ENCODE measurements at places on chromosomes 6 and 20.

DNA sequence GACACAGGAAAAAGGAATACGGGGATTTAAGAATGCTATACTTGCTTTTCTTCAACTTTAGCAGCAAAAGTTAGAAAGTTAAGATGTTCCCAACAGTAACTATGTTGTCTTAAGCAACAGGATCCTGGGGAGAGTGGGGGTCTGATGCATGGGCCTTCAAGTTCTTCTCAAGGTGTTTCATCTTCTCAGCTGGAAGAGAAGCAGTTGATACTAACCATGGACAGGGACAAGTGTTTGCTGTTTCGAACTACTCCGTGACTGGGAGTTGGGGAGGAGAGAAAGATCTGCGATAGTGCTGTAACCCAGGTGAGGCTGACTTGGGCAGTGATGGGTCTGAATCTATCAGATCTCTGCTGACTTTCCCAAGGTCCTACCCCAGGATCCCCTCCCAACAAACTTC, 1.0 kb downstream of the OOEP start:
- DNase-seq: no peak

- no peak for DNase-seq
Observed at GRCh38 chr6:143005816-143006215, 54.9 kb upstream of the AIG1 start.

GRCh38 chr6:16688984-16689636, 72.2 kb downstream of the ATXN1 start:
- DNase-seq: no peak

GRCh38 chr20:41505184-41505583, 113.0 kb downstream of the CHD6 start:
- DNase-seq: no peak

DNA sequence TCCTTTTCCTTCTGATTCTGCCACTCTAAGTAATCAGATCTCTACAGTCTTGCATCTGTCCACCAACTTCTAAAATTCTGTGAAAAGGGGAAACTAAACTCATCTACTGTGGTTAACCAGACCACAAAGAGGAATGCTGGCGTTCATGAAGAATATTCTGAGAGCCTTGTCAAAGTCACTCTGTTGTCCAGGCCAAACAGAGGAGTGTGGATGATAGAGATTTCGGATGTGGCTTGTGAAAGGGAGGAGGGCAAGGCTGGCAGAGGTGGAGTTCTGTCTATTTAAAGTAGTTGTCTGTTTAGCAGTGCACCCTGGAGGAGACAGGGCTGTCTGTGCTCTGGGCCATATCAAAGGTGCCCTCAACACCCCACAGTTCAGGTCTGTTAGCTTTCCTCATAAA, 33.9 kb downstream of the CCN2 start:
- DNase-seq: no peak

GRCh38 chr20:8265588-8265987, 133.5 kb downstream of the PLCB1 start:
- DNase-seq: no peak

- no peak for DNase-seq
Observed at GRCh38 chr6:15001326-15001910, 244.5 kb upstream of the JARID2 start.

DNA sequence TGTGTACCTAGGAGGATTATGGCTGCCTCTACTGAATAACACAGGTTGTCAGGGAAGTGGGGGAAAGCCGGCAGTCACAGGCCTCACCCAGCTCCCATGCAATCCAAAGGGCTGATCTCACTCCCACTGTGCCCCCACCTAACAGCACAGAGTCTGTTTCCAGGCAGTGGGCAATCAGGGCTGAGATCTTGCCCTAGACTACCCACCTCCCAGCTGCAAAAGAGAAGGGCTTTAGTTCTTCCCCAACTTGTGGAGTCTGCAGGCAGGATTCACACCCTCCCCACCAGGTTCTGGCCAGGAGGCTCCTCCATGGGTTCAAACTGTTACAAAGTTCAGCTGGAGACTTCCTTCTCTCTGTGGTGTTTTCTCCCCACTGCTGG, 66.0 kb upstream of the OLIG3 start:
- no peak for DNase-seq

- no peak for DNase-seq
Observed at GRCh38 chr6:88367248-88367647, 201.1 kb upstream of the CNR1 start.

- DNase-seq: no peak
Observed at GRCh38 chr6:26224940-26225847, 138.0 kb downstream of the HFE start.

DNA sequence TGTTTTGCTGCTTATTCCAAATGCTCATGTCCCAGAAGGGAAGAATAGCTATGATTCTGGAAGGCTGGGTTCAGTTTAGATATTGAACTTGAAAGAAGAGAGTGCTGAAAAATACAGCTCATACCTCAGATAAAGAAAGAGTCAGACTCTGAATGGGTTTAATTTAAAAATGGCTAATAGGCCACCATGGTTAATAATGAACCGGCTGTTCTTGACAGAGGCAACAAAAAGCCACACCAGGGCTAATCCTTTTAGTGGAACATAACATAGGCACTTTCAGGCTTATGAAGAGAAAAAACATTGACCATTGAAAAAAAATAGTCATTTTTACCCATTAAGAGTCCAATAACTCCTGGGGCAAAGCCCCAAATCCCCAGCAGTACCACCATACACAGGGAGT, 59.4 kb downstream of the TNFRSF21 start:
- DNase-seq: no peak

DNA sequence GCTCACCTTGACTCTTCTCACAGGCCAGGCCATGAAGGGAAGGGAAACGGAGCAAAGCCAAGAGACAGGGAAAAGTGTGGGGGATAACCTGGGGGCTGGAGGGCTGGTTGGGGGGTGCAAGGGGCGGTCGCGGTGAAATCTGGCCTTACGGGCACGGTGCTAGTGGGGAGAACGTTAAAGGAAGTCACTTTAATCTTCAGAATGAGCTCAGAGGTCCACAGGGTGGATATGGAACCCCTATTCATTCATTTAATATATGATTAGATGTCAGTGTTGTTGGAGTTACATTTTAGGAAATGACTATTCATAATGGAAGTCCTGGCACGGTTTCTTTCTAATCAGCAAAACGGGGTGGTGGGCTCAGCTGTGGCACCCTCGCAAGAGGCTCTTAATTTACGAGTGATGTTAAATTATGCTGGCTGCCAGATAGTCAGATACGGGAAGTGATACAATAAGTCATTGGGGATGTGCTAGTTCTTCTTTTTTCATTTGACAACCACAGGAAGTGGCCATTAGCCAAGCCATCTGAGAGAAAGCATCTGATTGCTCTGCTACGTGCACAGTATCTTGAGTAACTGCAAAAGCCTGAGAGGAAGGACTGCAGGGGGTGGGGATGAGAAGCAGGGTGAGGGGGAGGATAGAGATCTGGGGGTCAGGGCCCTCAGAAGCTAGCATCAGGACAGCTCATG, 253.0 kb downstream of the QKI start:
- DNase-seq: no peak

GRCh38 chr6:15246666-15247499, 1.0 kb downstream of the JARID2 start:
- no peak for DNase-seq

DNA sequence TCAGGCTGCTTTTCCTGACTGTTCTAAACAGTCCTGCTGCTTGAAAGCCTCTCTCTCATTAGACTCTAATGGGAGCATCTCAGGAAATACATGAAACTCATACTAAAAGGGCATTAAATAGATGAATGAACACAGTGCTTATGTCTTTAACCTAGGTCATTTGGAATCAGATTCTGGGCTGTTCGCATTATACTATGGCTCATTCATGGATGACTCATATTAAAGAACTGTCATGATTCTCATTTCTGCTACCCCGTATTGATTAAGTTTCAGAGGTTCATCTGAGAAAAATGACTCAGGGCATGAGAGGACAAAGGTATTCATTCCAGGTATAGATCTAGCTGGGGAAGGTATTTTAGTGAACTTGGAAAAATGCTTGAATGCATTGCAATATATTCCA, 335.5 kb downstream of the GJA1 start:
- DNase-seq: no peak

- no peak for DNase-seq
Observed at GRCh38 chr20:16404171-16404570, 169.1 kb downstream of the KIF16B start.
